ENCODE measurements at places on chromosomes 6 and 20.

DNA sequence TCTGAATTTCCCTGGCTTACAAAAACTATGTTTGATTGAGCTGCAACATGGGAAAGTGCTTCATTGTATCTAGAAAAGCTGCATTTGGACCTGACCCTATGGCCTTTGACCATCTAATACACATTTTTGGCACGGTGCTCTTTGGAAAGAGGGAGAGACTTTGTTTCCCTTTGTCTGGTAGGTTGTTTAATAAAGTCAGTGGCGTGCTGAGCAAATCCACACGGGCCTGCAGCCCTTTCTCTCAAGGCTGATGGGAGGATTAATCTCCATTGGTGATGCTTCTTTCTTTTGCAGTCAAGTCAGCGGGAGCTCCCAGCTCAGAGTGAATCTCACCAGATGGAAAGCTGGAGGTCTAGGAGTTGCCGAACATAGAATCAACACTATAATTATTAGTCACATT lies 314.7 kb upstream of the CNR1 start:
- DNase-seq, result no peak

DNA sequence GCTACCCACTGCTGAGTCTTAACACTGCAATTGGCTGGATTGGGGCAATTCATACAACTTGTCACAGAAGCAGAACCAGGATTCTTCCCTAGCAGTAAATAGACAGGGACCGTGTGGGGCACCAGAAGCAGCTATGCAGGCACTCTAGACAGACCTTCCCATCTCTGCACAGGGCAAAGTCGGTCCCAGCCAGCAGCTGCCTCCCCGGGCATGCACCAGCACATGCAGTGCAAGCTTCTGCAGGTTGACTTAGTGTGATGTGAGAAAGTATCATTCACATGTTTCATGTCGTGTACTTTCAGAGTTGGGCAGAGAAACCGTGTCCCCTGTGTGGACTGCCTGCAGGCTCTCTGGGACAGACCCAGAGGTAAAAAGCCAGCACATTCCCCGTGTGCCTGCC lies 98.0 kb upstream of the FOXA2 start:
- no peak for DNase-seq

GRCh38 chr6:111854683-111855082 lies 18.6 kb downstream of the FYN start:
- no peak for DNase-seq

- no peak for DNase-seq
Observed at GRCh38 chr20:36152261-36152660, 2.3 kb upstream of the EPB41L1 start.

GRCh38 chr6:100460650-100461204 lies 4.0 kb downstream of the SIM1 start:
- DNase-seq, result no peak

DNA sequence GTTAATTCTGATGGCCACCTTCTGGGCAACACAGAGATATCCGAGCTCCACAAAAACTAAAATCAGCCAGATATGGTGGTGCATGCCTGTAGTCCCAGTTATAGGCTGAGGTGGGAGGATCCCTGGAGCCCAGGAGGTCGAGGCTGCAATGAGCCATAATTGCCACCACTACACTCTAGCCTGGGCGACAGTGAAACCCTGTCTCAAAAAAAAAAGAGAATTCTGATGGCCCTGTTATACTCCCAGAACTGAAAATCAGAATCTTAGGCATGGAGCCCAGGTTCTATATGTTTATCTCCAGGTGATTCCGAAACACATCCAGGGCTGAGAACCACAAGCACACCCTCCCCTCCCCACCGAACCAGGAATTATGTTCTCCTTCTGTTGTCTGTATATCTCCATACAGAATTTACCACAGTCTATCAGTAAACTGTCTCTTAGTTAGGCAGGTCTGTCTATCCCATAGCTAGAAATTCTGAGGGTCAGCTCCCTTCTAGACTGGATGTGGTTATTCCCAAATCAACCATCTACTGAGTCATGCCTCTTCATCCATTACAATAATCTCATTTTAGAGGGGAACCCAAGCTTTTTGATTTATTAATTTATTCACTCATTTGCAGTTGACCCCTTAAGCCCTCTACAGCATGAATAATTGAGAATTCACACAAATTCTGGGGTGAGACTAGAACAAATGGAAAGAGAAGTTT lies 24.8 kb upstream of the CCND3 start:
- no peak for DNase-seq

- DNase-seq, result no peak
Observed at GRCh38 chr6:2979819-2980464, 8.6 kb upstream of the SERPINB6 start.

DNA sequence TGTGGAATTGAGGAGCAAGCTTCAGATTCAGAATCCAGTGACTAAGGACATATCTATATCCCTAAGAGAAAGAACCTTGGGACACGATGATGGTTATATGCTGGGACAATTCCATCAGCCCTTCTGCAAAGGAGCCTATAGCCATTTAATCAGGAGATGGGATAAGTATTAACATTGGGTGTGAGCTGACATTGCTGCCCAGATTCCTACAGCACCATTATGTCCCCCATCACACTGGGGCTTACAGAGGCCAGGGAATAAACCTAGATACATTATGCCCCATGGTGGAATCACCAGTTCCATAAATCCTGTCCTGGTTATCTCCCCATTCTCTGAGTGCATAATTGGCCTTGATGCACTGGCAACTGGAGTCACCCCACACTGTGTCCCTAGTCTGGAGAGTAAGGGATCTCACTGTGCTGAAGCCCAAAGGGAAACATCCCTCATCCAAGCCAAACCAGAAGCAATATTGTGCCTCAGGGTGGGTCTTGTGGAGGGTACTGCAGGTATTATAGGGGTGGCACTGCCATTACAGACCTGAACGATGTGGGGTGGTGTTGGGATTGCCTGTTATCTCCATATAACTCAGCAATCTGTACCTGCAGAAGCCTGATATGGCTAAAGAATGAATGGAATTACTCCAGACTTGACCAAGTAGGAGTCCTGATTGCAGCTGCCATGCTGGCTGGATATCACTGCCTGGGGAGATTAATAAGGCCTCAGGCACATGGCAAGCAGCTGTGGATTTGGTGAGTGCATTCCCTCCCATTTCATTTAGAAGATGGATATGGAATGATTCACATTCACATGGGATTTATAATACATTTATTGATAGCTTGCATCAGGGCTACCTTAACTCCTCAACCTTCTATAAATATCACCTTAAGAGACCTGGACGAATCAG lies 5.0 kb downstream of the HLA-A start:
- no peak for DNase-seq

- no peak for DNase-seq
Observed at GRCh38 chr6:100099189-100100074, 105.4 kb upstream of the MCHR2 start.

DNA sequence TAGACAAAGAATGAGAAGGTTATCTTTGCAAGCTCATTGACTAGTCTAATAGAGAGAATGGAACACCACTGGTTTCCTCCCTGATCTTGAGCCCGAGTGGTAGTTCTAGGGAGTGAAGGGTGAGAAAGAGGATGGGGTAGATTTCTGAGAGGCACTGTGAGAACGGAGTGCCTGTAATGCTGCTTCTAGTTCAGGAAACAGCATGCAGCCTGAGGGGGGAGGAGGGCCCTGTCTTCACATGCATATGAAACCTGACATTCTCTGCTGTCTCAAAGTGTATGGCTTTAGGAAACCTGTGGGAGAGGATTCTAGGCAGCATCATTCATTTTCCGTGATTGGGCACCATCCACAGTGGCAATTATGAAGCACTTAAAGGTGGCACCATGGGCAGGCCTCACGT lies 259.4 kb upstream of the MAN1A1 start:
- DNase-seq, result no peak

DNA sequence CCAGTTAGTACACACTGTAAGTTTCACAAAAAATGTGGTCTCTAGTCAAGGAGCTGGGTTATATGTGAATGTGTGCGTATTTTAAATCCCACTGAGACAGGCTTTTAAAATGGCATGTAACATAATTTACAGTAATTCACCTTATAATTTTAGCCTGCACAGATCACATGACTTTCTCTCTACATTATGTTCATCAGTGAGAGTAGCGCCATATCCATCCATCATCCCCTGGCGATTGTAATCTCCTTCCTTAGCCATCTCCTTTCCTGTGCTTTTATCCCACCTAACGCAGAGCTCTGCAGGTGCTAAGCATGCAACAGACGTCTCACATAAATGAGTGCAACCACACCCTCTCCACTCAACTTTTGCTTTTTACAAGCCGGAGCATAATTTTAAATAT lies 210.8 kb downstream of the TBC1D7 start:
- DNase-seq, result no peak
